CD4-positive, alpha-beta T cell treated with Interleukin-2 at 100 ng/mL for 4 hours (primary cell): ENCODE measurements at places on chromosomes 5 and 9.

DNA sequence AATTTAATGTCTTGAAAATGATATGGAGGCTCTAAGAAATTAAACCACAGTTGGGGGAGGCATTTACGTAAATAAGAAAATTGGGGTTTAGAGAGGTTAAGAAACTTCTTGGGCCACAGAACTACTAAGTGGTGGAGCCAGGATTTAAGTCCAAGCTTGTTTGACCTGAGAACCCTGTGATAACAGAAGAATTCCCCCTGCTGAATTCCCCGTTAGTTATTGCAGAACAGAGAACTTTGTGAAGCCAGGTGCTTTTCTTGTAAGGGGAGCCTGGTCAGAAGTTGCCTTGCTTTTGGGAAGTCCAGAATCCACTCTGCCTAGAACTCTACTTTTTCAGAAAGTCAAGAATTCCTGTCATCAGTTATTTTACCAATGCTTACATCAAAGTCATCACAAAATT lies 309.3 kb upstream of the SEMA6A start:
- DNase-seq: no peak

DNA sequence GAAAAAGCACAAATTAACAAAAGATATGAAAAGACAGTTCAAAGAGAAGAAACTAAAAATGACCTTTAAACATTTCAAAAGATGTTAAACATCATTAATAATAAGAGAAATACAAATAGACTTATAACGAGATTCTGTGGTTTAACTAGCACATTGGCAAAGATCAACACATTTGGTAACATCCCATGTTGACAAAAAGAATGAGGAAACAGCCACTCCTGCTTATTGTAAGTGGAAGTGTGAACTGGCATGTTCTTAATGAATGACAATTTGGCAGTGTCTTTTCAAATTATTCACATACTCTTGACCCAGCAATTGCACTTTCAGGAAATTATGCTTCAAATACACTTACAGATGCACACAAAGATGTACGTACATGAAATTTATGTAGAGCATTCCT lies 176.3 kb downstream of the TLE1 start:
- DNase-seq: no peak

DNA sequence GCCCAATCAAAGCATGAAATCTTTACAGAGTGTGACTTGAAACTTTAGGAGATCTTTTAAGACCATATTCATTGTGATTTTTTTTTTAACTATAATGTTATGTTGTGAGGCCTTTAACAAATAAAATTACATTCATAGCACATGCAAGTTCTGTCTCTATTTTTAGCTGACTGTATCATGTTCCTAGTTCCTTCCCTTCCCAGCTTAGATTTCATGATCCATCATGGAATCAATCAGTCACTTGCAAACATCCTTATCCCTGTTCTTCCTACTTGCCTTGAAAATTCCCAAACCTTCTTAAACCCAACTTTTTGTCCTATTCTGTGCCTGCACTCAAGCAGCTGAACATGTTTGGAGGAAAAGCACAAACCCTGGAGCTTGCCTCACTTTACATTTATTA lies 141.8 kb downstream of the DMXL1 start:
- no peak for DNase-seq

DNA sequence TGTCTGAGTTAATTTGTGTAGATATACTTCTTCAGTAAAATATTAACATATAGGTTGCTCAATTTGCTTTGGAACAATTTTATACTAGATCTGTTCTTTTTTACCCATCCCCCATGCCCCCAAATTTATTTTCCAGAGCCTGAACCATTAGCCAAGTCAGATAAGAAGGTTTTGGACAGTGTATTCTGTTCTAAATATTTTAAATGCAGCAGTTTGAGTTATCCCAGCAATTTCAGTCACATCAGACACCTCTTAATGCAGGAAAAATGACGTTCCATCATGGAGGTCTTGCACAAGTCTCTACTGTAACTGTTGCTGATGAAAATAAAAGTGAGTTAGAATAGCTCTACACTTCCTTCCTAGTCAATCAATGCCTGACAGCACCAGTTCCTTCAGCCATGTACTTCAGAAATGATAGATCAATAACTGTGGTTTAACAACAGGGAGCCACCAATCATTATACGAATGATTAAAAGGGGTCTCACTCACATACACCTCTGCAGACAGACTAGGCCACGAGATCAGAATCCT lies 215.8 kb downstream of the BNC2 start:
- DNase-seq: no peak

- no peak for DNase-seq
Observed at GRCh38 chr9:79985772-79986171, 414.0 kb downstream of the TLE4 start.

- no peak for DNase-seq
Observed at GRCh38 chr5:9834871-9835770, 205.0 kb upstream of the TAS2R1 start.

GRCh38 chr9:88084357-88085183 lies 53.7 kb downstream of the SPATA31C2 start:
- DNase-seq: no peak

DNA sequence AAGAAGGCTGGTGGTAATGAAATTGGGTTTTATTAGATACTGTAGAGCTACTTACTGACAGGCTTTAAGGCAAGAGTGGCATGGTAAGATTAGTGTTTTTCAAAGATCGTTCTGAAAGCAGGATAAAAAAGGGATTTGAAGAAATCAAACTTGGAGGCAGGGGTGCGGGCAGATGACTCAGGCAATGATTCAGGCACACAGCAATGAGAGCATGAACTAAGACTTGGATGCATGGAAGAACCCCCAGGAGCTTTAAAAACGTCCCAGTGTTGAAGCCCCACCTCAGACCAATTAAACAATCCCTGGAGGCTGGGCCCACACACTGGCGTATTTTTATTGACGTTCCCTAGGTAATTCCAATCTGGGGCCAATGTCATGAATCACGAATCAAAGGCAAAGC lies 102.5 kb downstream of the SREK1 start:
- no peak for DNase-seq

GRCh38 chr5:170475294-170476000 lies 28.4 kb upstream of the KCNIP1 start:
- no peak for DNase-seq

DNA sequence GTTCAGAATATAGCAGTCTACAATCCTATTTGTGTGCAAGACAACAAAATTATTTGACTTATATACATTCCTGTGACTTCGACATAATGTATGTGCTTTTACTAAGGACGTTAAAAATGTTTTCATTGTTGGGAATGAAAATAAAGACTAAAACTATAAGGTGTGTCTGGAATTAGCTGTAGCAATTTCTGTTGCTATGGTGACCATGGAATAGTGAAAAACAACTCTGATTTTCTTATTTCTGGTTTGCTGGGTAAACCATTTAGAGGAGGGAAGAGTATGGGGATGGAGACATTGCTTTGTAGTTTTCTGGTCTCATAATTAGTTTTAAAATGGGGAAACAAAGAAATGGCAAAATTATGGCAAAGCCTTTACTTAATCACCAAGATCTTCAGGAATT lies 343.2 kb downstream of the SEMA5A start:
- DNase-seq: no peak

DNA sequence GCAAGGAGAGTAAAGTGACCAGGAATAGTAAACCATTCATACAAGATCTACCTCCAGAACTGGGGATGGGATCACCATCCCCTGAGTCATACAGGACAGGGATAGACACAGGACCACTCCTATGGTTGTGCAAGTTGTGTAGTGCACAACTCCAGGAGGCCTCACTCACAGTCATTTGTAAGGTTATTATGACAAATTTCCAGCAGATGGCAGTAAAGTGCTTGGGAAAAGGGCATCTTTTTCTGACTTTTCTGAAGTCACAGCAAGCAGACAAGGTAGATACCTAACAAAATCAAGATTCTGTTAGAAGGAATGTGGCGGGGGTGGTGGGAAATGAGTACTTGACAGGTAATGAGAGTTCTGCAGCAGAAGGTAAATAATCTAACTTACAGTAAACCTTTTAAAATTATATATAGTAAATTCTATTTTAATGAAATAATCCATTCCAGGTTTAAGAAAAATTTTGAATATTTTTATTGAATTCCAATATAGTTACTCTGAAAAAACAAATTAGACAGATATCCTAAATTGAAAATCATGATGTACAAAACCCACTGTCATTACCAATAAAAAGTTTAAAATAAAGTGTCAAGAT lies 16.7 kb upstream of the KIF27 start:
- peak; percentile 83 for DNase-seq

DNA sequence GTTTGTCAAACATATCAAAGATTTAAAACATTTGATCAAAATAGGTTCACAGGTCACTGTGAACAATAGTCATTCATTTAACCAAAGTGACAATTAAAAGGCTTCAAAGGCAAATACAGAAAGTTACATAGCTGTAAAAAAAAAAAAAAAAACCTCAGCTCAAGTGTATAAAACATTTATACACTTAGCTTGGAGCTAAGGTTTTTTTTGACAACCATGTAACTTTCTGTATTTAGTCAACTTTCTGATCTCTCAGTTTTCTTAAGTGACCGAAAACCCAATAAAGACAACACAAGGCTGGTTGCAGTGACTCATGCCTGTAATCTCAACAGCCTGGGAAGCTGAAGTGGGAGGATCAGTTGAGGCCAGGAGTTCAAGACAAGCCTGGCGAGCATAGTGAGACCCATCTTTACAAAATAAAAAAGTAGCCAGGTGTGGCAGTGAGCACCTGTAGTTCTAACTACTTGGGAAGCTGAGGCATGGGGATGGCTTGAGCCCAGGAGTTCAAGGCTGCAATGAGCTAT lies 16.4 kb upstream of the UBTD2 start:
- DNase-seq: no peak

DNA sequence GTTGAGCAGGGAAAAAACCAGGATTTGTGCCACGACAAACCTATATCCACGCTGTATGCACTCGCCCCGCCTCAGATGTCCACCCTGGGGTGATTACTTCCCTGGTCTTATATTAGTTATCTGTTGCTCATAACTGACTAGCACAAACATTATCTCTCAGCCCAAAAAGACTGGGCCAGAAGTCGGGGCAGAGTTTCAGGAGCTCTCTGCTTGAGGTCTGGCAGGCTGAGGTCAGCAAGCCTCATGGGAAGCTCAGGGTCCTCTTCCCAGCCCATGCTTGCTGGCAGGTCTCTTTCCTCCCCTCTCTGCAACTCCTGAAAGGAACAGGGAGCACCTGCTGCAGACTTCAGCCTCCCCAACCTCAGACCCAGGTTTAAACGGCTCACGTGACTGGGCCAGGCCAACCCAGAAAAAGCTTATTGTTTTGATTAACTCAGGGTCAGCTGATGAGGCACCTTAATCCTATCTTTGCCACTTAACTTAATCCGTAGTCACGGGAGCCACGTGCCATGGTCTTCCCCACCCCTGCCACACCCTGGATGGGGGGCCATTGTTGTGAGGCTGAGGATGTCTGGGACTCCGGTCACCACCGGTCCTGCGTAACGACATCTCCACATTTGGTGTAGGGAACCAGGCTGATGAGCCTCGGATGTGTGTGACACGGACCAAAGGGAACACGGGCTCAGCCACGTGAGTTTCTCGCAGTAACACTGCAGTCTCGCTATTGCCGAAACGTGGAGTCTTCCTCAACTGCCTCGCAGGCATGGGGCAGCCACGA lies 123.7 kb upstream of the IRX4 start:
- DNase-seq: no peak

DNA sequence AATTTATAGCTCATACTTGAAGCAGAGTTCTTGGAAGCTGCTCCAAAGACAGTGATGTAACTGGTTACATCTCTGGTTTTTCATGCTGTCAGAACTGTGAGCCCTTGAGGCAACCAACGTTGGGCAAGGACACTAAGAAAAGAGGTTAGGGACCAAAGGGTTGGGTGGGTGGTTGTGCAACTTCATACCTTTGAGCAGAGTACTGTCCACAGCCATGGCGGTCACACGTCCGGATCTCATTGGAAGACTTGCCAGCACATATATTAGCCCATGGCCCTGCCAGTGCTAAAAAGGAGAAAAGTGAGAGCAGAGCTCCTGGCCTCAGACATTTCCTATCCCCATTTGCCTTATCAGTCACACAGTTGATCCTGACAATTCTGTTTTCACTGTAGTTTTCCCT lies 2.1 kb downstream of the LECT2 start:
- DNase-seq: no peak

DNA sequence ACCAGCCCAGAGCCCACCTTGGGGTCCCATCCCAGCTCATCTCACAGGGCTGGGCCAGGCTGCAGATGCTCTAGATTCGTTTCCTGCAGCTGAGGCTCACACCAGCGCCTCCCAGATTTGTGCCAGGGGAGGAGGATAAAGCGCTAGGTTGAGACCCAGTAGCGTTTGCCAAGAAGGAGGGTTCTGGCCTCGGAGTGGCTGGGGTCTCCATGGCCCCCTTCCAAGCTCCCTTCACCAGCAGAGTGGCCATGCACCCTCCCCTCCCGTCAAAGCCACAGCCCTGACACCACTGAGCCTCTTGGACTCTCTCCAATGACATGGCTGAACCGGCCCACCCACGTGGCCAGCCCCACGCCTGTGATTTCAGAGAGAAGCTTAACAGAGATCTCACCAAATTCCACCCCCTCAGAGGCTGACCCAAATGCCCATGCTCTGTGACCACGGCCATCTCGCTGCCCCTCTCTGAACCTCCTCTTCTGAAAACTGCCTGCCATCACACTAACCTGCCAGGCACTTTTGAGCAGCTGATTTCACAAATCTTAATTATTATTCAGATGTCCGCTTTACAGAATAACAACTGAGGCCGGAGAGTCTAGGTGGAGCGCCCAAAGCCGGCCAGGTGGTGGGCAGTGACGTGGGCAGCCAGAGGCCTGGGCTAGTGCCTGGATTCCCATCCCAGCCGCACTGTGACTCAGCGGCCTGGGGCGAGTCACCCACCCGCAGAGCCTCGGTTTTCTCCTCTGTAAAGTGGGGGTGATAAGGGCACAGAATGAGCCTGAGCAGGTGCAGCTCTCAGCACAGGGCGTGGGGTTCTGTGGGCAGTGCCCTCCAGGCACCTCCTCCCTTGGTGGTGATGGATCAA lies 155.7 kb downstream of the C9orf50 start:
- no peak for DNase-seq

- DNase-seq: no peak
Observed at GRCh38 chr5:64273276-64273675, 107.6 kb downstream of the RNF180 start.

GRCh38 chr9:4222357-4222756 lies 77.5 kb downstream of the GLIS3 start:
- no peak for DNase-seq

- no peak for DNase-seq
Observed at GRCh38 chr9:74499111-74499601, 2.0 kb downstream of the RORB start.

GRCh38 chr9:114299286-114300152 lies 23.4 kb upstream of the ORM1 start:
- no peak for DNase-seq

GRCh38 chr5:151672516-151672915 lies 14.2 kb downstream of the SPARC start:
- DNase-seq: no peak

GRCh38 chr5:135458921-135459331 lies 6.8 kb upstream of the TIFAB start:
- DNase-seq: no peak

- DNase-seq: no peak
Observed at GRCh38 chr5:172078726-172079345, 72.4 kb upstream of the FBXW11 start.

- DNase-seq: no peak
Observed at GRCh38 chr5:169494383-169494935, 89.1 kb upstream of the SPDL1 start.
